ENCODE measurements at places on chromosomes 1 and 21.

DNA sequence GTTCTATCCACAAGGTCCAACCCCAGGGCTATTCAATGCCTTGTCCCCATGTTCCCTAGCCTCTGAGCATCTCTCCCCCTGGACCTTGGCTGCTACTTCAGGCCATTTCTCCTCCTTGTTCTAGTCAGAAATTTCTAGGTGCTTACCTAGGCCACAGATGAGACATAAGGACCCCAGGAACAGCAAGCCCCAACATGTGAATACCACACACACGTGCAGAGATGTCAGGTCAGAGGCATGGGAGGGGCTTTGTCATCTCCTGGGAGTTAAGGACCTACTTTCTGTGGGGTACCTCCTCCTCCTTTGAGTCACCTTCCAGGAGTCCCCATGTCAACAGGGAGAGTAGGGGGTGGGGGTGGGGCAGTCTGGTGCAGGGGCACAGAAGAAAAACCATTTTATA, 7.1 kb upstream of the RGS16 start:
- no peak for DNase-seq

DNA sequence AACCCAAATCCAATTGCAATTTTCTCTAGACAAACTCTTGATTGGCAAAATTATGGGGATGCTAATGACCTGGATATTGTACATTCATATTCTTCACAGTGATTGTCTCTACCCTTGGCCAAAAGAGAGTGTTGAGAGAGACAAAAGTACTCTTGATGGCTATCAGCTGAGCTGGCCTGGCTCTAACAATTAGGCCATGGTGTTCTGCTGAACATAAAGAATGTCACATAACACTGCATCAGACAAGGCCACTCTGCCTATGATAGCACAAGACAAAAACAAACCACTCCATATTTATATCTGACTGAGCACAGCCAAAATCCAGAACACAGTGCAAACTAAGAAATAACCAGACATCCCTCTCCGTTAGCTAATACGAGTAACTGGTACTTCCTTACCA, 101.7 kb downstream of the ADAMTS1 start:
- DNase-seq = no peak

DNA sequence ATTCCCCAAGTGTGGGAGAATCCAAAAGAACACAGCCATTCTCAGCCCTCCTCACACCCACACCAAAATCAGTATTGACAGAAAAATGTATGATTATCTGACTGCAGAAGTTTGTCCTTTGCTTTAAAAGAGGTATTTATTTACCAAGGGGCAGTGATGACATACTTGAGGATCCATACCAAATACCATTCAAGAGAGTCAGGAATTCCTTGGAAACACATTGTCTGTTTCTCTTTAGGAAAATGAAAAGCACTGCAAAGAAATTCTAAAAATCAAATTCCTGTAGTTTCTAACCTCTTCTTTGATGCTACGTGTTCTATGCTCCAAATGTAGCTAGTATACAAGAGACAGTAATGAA, 509.6 kb upstream of the CXADR start:
- DNase-seq = no peak

DNA sequence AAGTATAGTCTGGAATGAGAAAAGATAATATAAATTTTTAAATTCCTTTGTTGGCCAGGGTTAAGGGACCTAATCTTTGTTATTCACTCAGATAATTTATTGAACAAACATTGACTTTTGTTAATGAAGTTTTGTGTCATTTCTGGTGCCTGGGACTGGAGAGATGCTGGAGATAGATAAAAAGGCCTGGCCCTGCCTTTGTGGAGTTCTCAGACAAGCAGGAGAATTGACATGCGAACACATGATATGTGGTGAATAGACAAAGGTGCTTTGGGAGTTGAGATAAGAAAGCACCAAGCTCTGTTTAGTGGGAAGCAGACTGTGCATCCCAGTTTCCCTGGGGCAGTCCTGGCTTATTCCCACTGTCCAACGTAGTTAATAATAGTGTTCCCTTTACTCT, 8.5 kb downstream of the C1orf21 start:
- DNase-seq = no peak

DNA sequence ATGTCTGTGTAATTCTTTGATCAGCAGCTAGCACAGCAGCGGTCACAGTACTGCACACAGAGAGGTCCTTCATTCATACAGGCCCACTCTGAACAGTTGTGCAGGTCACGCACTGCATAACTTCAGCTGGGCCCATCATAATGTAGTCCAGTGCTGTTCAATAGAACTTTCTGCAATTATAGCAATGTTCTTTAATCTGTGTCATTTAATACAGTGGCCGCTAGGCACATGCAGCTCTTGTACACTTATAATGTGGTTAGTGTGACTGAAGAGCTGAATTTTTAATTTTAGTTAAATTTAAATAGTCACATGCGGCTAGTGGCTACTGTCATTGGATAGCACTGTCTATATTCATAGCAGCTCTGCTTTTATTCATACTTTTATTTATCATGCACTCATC, 48.7 kb upstream of the NFASC start:
- no peak for DNase-seq
